OCI-LY7 (cell line): ENCODE measurements at places on chromosomes 2 and 18. TPM values are rescaled to one million over a fixed set of nuclear protein-coding genes. Genes with fewer than 3 reads are reported as not detected.

The CERKL gene
- not detected in 2 replicates for total RNA-seq

The EML6 gene
- total RNA-seq: 310 and 338 TPM in 2 replicates

The POTEJ gene
- total RNA-seq: 0.10 TPM in 1 of 2 replicates, not detected in the other

The ZNF396 gene
- 0.87 and 1.1 TPM in 2 replicates for total RNA-seq

The CCDC141 gene
- 0.07 and 0.32 TPM in 2 replicates for total RNA-seq

The POTEF gene
- total RNA-seq: not detected in 2 replicates

The ZAP70 gene
- 39.8 and 40.8 TPM in 2 replicates for total RNA-seq

The IL36B gene
- total RNA-seq: not detected in 2 replicates

The MATN3 gene
- not detected in 2 replicates for total RNA-seq

The PROM2 gene
- total RNA-seq: 1.2 TPM in 1 of 2 replicates, not detected in the other

The PRSS56 gene
- not detected in 2 replicates for total RNA-seq

The MALL gene
- not detected in 2 replicates for total RNA-seq

The SEMA4F gene
- total RNA-seq: 3.3 and 4.3 TPM in 2 replicates

The KCNG2 gene
- total RNA-seq: not detected in 2 replicates

The PROKR1 gene
- total RNA-seq: not detected in 2 replicates

The DTNA gene
- not detected in 2 replicates for total RNA-seq

The NFATC1 gene
- total RNA-seq: 50.4 and 54.3 TPM in 2 replicates

The XDH gene
- not detected in 2 replicates for total RNA-seq

The SP3 gene
- total RNA-seq: 115 and 127 TPM in 2 replicates

The PLEK gene
- total RNA-seq: 80.6 and 88.7 TPM in 2 replicates

The UPP2 gene
- total RNA-seq: not detected in 2 replicates

The ANKRD36C gene
- 87.8 and 93.4 TPM in 2 replicates for total RNA-seq

The CTAGE1 gene
- not detected in 2 replicates for total RNA-seq

The EVX2 gene
- total RNA-seq: not detected in 2 replicates

The NEU2 gene
- total RNA-seq: not detected in 2 replicates

The FAM110C gene
- not detected in 2 replicates for total RNA-seq

The SF3B6 gene
- 108 and 112 TPM in 2 replicates for total RNA-seq

The HTR2B gene
- total RNA-seq: not detected in 2 replicates

The CXCR1 gene
- not detected in 2 replicates for total RNA-seq

The PAX8 gene
- total RNA-seq: 1.6 and 3.6 TPM in 2 replicates

The BOLL gene
- not detected in 2 replicates for total RNA-seq

The MREG gene
- total RNA-seq: 5.3 and 5.6 TPM in 2 replicates

The SERPINE2 gene
- 0.24 TPM in 1 of 2 replicates, not detected in the other for total RNA-seq

The UGT1A8 gene
- not detected in 2 replicates for total RNA-seq

The COL6A3 gene
- not detected in 2 replicates for total RNA-seq

The DUSP2 gene
- total RNA-seq: 31.2 and 37.3 TPM in 2 replicates

The COL3A1 gene
- total RNA-seq: not detected in 2 replicates

The PJVK gene
- total RNA-seq: 6.9 and 9.2 TPM in 2 replicates
